ENCODE measurements at places on chromosomes 11 and 22. TPM values are rescaled to one million over a fixed set of nuclear protein-coding genes. Genes with fewer than 3 reads are reported as not detected.

Gene SCGB2A2
- total RNA-seq, result not detected

Gene CENPM
- 7.7 TPM for total RNA-seq

Gene AMBRA1
- total RNA-seq, result 15.3 TPM

Gene DEPDC7
- total RNA-seq, result 1.4 TPM

Gene CBLIF
- total RNA-seq, result not detected

Gene SPTBN2
- total RNA-seq, result 92.1 TPM

Gene POLR3H
- 13.2 TPM for total RNA-seq

Gene CRYBB2
- total RNA-seq, result not detected

Gene OR52I2
- under 0.01 TPM for total RNA-seq

Gene INS
- not detected for total RNA-seq

Gene RCOR2
- total RNA-seq, result 1.9 TPM

Gene MISFA
- not detected for total RNA-seq

Gene ZNRF3
- total RNA-seq, result 5.1 TPM

Gene ACRV1
- total RNA-seq, result under 0.01 TPM

Gene C11orf52
- 1.7 TPM for total RNA-seq

Gene ANO1
- total RNA-seq, result 3.0 TPM

Gene OR8I2
- not detected for total RNA-seq

Gene SYT7
- 17.6 TPM for total RNA-seq

Gene MTFP1
- total RNA-seq, result 28.4 TPM

Gene STK33
- total RNA-seq, result 3.6 TPM

Gene SLC5A1
- total RNA-seq, result 1.7 TPM

Gene TBX10
- total RNA-seq, result not detected
